ENCODE measurements at places on chromosomes 4 and X.

- DNase-seq, result no peak
These were observed 13.0 kb downstream of the STATH start for GRCh38 chr4:70008771-70009170.

DNA sequence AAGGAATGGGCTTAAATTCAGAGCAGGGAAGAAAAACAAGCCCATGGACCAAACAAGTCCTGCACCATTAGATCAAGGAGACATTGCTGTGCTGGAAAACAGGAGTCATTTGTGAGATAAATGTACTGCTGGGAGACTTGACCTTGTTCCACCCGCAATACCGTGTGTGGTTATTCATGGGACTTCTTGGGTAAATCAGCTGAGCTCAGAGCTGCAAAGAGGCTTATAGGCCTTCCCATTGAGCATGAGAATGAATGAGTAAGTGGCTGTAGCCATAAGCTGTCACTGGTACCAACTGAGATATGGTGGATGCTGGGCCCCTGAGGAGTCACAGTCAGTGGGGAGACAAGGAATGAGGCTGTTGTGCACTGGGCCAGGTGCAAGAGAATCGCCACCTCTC lies 2.3 kb upstream of the CYTL1 start:
- no peak for DNase-seq

GRCh38 chr4:28351826-28352225 lies 1491.2 kb downstream of the STIM2 start:
- DNase-seq, result no peak

DNA sequence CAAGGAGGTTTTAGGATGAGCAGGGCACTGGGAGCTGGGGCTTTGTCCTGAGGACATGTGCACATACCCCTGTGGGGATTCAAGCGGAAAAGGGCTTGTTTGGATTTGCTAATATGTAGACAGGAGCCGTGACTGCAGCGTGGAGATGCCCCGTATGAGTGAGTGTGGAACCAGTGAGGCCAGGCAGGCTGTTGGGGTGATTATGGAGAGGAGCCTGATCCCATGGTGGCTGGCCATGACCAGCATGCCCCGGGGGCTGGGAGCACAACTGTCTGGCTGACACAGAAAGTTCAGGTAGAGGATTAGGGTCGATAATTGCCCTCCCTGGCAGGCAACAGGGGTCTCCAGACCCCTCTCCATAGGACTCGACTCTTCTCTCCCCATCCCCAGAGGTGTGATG lies 68.8 kb upstream of the STX18 start:
- DNase-seq, result no peak

DNA sequence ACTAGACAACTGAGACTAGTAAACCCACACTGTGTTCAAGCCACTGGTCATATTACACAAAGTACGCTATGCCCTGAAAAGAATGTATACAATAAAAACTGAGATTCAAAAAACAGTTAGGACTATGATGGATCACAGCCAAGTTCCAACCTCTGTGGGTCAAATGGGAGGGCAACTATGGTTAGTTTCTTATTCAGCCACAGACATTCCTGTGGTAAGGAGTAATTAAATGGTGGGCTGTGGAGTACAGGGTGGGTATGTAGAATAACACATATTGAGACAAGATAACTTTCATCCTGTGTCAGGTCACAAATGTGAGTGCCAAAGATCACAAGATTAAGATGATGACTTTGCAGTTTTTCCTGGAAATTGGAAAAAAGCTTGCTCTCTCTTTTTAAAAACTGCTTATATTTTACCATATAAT lies 167.2 kb downstream of the NPNT start:
- no peak for DNase-seq

GRCh38 chr4:101119141-101119540 lies 228.2 kb downstream of the PPP3CA start:
- DNase-seq, result no peak

DNA sequence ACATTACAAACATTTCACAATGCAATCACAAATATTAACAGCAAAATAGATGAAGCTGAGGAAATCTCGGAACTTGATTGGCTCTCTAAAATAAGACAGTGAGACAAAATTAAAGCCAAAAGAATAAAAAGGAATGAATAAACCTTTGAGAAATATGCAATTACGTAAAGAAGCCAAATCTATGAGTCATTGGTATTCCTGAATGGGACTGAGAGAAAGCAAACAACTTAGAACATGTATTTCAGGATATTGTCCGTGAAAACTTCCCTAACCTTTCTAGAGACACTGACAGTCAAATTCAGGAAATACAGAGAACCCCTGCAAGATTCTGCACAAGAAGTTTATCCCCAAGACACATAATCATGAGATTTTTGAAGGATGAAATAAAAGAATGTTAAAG lies 48.4 kb upstream of the SPANXN2 start:
- DNase-seq, result no peak

DNA sequence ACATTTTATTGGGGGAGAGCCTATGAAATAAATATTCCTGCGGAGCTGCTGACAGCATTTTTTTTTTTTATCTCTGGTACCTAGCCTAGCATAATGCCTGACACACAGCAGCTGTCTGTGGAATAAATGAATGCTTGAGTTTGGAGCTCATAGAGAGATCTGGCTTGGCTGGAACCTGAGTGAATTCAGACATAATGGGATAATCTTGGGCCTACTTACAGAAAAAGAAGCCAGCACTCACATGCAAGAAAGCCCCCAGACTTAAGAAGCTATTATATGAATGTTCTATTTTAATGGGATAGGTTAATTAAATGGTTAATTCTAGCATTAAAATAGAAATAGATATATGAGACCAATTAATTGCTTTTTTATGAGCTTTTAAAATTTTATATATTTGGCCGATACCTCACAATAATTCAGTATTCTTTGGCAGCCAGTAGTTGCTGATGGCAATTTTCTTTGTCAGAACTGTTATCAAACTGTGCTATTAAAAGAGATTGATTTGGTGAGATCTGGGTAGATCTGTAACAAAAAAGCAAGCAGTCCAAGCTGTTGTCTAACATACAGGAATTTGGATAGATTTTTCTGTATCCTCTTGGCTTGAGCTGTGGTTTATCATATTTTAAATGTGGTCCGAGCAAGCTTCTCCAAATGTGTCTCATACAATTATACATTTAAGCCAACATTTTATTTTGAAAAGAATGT lies 654.2 kb downstream of the PCDH7 start:
- DNase-seq, result no peak

- no peak for DNase-seq
These were observed 9.2 kb upstream of the ANXA3 start for GRCh38 chr4:78542373-78542772.

DNA sequence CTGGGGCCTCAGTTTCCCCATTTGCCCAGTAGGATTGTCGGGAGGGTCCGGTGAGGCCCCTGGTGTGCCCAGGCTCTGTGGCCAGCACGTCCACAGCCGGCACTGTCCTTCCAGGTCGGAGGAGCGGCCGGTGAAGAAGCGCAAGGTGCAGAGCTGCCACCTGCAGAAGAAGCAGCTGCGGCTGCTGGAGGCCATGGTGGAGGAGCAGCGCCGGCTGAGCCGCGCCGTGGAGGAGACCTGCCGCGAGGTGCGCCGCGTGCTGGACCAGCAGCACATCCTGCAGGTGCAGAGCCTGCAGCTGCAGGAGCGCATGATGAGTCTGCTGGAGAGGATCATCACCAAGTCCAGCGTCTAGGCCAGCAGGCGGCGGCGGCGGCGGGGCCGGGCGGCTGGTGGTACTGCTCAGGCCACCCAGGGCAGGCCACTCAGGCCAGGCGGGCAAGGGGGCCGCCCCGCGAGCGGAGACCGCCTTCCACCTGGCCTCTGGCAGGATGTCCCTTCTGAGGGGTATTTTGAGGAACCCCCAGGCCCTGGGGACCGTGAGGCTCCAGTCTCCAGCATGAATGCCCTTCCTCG lies 6.7 kb downstream of the MSANTD1 start:
- DNase-seq, result no peak

GRCh38 chr4:133808151-133808550 lies 393.4 kb downstream of the PABPC4L start:
- DNase-seq, result no peak

- no peak for DNase-seq
These were observed 9.6 kb upstream of the AREG start for GRCh38 chr4:74435296-74435695.

DNA sequence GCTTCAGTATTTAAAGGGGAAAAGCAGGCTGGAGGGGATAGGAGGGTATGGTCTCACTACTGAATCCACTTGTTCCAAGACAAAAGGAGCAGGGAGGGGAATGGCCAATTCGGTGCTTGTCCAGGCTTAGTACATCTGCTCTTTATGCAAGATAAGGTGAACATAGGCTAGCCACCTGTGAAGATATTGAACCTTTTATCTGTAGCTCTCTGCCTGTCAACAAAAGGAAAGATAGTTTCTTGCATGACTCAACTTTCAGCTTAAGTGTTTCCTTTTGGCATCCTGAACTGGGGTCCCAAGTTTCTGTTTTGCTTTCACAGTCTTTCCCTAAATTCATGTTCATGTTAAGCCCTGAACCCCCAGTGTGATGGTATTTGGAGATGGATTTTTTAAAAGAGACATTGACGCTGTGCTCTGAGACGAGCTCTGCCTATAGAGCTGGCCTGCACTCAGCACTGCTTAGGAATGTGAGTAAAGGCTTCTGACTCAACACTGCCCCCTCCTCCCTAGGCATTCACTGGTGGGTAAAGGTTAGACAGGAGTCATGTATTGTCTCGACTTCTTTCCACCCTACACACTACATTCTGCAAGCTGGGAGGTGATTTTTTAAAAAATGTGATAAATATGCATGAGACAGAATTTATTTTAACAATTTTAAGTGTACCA lies 28.2 kb downstream of the FAM149A start:
- no peak for DNase-seq

GRCh38 chrX:132488180-132488705 lies 595 bp downstream of the MBNL3 start:
- no peak for DNase-seq

- DNase-seq, result peak; percentile 64
These were observed 426 bp upstream of the XIAP start for GRCh38 chrX:123859409-123859845.

GRCh38 chrX:68428431-68428830 lies 4.9 kb downstream of the OPHN1 start:
- DNase-seq, result no peak

GRCh38 chr4:114998316-114998715 lies 115.1 kb downstream of the NDST4 start:
- no peak for DNase-seq

DNA sequence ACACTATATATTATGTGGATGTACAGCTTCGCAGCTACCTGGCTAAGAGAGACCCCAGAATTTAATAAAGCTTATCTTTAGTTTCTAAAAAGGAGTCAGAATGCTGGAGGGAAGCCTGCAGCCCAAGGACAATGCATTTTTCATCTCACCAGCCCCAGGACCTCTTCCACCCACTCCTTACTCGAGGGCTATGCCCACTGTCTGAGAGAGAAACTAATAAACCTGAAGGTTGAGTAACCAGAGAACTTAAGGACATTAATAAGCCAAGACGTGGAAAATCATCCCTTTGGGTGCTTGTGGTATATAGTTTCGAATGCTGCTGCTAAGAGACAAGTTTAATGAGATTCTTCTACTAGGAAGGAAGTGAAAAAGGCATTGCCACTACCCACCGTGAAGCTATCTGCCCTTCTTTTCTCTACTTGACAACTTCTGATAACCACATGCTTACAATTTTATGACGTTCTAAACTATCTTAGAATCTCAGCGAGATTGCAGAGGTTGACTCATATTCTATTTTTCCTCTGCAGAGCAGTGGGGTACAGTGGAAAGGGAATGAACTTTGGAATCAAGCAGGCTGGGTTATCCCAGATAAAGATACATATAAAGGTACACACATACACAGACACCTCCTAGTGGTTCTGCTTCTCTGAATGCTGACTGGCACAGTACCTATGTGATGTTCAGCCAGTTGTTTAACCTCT lies 3.3 kb downstream of the RELL1 start:
- no peak for DNase-seq

DNA sequence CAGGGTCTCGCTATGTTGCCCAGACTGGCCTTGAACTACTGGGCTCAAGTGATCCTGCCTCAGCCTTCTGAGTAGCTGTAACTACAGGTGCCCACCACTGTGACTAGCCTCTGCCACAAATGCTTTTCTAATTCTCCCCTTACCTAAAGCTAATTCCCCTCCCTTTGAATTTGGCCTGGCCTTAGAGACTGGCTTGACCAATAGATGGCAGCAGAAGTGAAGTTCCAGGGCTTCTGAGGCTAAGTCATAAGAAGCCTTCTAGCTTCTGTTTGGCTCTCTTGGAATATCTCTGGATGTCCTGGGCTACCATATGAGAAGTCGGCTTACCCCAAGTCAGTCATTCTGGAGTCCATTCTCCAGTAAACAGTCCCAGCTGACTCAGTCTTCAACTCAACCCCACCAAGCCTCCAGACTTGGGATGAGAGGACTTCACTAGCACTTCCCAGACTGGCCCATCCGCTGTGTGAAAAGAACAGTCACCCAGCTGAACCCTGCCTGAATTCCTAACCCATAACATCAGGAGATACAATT lies 61.0 kb downstream of the HPRT1 start:
- DNase-seq, result peak; percentile 45

GRCh38 chrX:7158468-7158990 lies 10.6 kb upstream of the PUDP start:
- DNase-seq, result no peak

DNA sequence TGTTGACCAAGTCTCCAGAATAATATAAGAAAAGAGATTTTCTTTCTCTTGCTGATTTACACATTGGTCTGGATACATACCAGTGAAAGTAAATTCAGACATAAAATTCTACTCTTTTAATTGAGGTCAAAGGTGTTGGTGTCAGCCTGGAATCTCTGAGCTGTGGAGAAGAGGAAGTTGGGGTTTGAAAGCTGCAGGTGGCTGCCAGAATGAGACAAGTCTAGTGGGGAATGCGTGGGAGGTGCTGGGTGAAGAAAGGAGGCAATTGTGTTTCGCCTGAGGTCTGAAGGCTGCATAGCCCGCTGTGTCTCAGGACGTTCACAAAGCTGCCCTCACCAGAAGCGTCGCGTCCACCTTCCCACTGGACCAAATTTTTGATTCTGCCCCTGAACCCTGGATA lies 31.2 kb downstream of the PHEX start:
- DNase-seq, result no peak

DNA sequence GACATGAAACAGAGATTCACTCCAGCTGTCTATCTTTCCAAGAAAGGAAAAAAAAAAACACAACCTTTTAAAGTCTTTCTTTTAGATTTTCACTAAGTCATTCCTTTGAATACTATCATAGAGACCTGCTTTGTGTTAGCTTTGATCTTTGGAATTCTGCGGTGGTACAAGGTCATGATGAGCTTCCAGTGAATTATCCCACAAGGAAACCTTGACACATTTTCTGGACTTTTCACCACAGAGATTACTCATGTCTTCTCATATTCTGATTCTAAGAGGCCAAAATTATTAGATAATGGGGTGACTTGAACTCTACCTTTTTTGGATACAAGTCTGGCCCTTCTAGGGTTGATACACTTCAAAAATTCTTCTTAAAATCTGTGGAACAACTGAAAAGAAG lies 201.6 kb downstream of the PACRGL start:
- DNase-seq, result no peak

DNA sequence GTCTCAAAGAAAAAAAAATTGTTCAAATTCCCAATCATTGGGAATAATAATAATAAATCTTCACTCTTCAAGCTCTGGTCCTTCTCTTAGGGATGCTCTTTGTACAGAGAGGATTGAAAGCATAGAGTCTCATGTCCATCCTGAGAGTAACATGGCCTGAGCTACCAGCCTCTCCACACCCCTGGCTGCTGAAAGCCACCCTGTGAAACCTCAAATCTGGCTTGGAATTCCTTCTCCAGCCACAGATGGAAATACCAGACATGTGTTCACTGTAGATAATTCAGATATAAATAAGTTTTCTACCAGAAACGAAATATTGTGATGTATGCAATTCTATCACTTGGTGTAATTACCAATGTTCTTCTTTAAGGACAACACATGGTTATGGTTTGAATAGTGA lies 140.6 kb downstream of the ARSF start:
- no peak for DNase-seq

- DNase-seq, result peak; percentile 79
These were observed 127.9 kb downstream of the KLHL8 start for GRCh38 chr4:87092389-87093141.

Data from NCI-H446 (cell line).